Stimulated activated CD8-positive, alpha-beta memory T cell treated with anti-CD3 and anti-CD28 coated beads, Interleukin-4, amount 100 ng/mL, for 24 hours (primary cell): ENCODE measurements at places on chromosomes 6 and 20.
A peak's percentile ranks its signal among the peaks of the same experiment; 100 is the strongest.

- no peak for DNase-seq
These were observed 57.9 kb downstream of the ELOVL5 start for GRCh38 chr6:53290537-53291510.

DNA sequence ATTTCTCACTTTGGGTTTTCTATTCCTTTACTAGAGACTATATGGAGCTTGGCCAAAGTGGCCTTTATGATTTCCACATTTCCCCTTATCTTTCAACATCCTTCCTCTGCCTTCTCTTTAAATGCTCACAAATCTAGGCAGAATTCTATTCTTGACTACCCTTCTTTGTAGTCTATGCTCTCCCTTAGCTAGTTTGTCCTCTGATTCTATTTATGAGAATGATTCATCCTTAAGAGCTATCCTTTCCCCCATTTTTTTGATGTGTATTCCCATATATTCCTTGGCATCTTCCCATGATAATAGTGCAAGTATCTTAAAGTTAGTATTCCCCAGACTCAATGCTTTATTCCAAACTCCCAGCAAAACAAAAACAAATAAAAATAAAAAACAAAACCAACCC is 53.1 kb downstream of the IL20RA start:
- DNase-seq: no peak

DNA sequence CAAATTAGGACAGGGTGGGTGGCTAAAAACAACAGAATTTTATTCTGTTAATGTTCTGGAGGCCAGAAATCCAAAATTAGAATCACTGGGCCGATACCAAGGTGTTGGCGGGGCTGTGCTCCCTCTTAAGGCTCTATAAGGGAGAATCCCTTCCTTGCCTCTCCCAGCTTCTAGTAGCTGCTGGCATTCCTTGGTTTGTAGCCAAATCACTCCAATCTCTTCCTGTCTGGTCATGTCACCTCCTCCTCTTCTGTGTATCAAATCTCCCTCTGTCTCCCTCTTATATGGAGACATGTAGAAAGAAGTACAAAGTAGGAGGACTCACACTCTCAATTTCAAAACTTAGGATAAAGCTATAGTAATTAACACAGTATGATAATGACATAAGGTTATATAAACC is 102.9 kb upstream of the SIRPA start:
- DNase-seq: no peak

DNA sequence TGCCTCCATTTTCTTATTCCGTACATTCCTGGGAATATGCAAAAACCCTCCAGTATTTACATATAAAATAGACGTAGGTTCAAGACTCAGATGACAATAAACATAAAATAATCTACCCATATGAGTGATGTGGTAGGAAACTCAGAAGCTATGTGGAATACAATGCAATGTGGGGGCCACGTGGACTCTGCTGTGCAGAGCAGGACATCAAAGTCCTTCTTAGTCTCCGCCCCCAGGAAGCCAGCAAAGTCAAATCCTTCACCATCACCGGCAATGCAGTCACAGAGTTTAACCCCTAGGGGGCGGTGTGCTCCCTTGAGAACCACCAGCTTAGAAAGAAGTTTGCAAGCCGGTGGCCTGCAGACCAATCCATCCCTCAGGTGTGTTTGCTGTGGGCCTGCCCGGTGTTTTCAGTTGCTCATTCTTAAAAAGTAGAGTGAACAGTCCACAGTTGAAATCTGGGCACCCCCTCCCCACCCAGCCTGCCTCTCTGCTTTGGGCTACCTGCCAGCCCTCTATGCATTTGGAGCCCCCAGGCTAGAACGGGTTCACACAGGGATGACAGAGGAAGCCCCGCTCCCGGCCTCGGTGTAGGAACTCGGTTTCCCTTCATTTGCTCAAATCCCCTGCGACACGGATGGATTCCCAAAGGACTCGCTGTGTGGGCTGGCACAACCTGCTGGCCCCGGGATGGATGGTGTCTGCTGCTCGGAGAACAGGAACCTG is 59.9 kb downstream of the SULF2 start:
- DNase-seq: peak; percentile 62

DNA sequence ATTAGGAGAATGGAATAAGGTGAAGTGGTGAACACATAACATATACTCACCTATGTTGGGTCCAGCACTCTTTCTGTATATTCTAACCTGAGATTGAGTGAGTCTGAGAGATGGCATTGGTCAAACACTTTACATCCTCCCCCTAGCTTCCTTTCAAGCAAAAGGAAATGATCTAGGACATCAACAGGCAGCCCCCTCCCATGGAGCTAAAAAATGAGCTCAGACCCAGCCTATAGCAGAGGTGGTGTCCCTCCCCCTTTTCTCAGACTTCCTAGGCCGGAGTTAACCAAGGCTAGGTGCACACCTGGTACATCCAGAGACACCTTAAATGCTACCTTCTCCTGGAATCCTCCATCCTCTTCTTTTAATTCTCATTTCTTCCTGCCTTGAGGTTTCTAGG is 5.5 kb upstream of the SDC4 start:
- no peak for DNase-seq

- no peak for DNase-seq
These were observed 46.4 kb upstream of the DST start for GRCh38 chr6:56689114-56689513.

DNA sequence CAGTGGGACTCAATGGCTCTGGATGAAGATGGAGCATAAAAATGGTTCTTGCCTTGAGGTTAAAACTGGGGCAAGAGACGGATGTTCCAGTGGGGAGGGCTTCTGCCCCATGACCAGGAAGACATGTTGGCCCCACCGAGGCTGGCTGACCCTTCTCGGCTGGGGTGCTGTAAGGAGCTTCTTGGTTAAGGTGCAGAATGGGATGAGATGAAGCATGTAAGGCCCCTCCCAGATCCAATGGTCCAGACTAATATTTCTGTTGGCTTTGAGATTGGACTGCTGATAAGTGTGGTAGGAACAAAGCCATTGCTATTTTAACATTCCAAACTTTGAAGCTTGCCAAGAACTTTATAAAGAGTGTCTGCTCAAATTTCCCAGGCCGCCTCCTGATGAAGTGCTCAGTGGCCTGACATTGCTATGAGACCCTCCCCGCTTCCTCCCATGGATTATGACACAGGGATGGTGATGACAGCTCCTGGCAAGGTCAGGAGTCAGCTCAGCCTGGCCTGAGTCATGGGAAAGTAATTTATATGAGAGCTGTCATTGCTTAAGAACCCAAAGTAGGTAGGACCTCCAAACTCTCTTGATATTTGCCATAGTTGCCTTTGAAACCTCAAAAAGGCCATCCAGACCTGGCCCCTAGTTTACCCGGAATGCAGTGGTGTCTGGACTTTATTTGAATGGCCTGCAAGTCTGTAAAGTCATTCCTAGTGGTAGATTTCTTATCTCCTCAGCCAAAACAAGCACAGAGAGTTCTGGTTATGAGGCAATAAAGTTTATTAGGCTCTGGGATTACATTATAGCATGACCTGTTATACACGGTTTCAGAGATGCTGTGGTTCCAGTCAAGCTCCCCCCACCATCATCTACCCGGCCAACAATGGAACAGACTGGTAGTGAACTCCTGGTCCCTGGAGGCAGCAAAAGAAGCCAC is 55.2 kb downstream of the TGM2 start:
- no peak for DNase-seq

- peak; percentile 73 for DNase-seq
These were observed at the start of gene ZSCAN23 for GRCh38 chr6:28443112-28443773. Gene ZSCAN23 (minus strand): TSS chr6:28443491. CDS start chr6:28436266, 7,225 bp downstream.

GRCh38 chr6:138432063-138432356 is 28.0 kb downstream of the HEBP2 start:
- no peak for DNase-seq

GRCh38 chr6:3176562-3177355 is 19.4 kb upstream of the TUBB2A start:
- no peak for DNase-seq
